ENCODE measurements at places on chromosomes 1 and 21.

- DNase-seq, result no peak
Observed at GRCh38 chr21:44049182-44049581, 37.1 kb downstream of the TRAPPC10 start.

DNA sequence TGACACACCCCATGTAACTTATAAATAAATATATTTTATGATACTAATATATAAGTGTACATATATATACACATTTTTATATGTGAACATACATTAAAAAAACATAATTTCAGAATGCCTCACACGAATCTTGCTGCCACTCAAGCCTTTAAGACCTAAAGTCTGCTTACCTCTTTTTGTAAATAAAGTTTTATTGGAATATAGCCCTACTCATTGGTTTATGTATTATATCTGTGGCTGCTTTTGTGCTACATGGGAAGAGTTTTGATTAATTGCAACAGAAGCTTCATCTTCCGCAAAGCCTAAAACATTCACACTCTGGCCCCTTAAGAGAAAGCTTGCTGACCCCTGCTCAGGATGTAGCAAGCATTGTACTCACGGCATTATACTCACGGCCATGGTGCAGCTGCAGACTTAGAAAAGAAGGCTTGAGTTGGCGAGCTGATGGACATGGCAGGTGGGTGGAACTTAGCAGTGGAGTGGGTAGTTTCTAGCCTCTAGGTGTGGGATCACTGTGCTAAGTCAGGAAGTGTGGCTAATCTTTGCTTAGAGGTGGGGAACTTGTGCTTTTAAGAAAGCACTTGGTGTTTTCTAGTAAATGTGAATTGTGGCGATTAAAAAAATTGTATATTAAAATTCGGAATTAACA lies 80.8 kb downstream of the DYRK1A start:
- DNase-seq, result no peak

DNA sequence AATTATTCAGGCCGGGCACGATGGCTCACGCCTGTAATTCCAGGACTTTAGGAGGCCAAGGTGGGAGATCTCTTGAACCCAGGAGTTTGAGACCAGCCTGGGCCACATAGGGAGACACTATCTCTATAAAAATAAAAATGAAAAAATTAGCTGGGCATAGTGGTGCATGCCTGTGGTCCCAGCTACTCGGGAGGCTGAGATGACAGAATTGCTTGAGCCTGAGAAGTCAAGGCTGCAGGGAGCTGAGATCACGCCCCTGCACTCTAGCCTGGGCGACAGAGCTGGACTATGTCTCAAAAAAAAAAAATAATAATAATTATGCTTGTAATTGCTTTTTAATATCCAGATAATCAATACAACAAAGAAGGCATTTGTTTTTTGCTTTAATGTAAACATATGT lies 91.3 kb downstream of the RIPK4 start:
- DNase-seq, result no peak

DNA sequence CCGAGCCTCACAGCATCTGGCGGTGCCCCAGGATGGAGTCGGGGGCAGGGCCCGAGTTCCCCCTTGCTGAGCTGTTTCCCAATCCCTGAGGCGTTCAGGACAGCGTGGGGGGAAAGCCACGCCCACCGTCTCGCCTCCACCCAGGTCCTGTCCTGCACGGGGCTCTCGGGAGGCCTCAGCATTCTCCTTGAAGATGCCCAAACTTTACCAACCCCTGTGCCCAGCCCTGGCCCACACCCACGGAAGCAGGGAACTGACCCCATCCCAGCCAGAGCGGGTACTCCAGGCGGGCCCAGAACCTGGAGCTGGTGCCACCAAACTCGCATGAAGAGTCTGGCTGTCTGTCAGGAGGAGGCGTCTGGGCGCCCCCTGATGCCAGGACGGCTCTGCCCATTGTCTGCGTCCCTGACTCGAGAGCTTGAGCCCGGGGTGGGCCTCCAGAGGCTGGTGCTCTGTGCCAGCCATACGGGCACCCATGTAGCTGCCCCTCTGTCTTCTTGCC lies 35.3 kb upstream of the POFUT2 start:
- no peak for DNase-seq

DNA sequence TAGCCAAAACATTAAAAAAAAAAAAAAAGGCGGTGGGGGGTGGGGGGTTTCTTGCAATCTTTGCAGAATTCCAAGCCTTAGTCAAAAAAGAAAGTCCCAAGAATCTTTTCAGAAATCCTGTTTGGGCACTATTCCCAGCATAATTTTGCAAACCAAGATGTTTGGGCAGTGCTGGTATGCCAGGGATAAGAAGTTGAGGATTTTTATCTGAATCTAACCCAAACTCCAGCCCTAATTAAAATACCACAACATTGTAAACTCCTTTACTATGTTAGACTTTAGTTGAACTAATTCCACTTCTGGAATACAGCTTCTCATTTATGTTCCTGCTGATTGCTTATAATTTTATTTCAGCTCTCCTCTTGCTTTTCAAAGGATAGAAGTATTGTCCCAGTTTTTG lies 504.1 kb upstream of the ADGRL2 start:
- peak; percentile 48 for DNase-seq

GRCh38 chr1:192559115-192560006 lies 16.2 kb upstream of the RGS1 start:
- DNase-seq, result no peak

- no peak for DNase-seq
Observed at GRCh38 chr21:31252091-31252490, 92.0 kb downstream of the TIAM1 start.

- DNase-seq, result peak; percentile 44
Observed at GRCh38 chr1:22739648-22740385, 29.2 kb downstream of the EPHB2 start.

GRCh38 chr1:200290010-200290685 lies 119.7 kb downstream of the ZNF281 start:
- DNase-seq, result peak; percentile 29

GRCh38 chr1:66503841-66504470 lies 30.0 kb upstream of the SGIP1 start:
- peak; percentile 80 for DNase-seq

GRCh38 chr1:97942161-97943123 lies 21.6 kb upstream of the DPYD start:
- DNase-seq, result no peak

DNA sequence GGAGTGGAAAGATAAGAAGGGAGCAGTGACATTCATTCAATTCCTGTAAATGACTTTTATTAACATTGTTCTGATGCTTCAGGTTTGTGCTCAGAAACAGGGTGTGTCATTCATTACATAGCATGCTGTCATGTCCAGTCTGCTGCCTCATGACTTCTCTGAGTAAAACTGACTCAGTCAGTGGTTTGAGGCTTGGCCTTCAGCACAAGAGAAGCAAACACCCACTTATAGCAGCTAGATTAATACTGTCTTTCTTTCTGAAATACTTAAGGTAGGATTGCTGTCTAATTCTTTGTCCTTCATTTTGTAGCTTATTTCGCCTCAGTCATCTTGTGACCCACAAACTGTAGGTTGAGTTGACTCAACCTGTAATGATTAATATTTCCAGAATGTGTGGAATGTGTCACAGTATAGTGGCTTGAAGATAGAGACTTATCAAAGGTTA lies 32.9 kb downstream of the RASAL2 start:
- peak; percentile 87 for DNase-seq

GRCh38 chr1:242243472-242243871 lies 244.6 kb upstream of the MAP1LC3C start:
- no peak for DNase-seq

- DNase-seq, result no peak
Observed at GRCh38 chr21:38679534-38679933, 126.2 kb upstream of the ETS2 start.

DNA sequence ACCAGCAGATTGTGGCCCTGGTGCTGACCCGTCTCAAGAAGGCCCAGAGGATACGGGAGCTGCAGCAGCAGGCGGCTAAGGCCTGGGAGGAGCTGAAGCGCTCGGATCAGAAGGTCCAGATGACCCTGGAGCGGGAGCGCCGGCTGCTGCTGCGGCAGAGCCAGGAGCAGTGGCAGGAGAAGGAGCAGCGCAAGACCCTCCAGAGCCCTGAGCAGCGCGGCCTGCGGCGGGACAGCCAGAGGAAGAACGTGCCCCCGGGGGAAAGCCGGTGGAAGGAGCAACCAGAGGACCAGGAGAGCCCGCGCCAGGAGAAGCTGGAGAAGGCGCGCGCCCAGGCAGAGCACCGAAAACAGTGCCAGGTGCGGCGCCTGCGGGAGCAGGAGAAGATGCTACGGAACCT lies 1.0 kb downstream of the CCDC185 start:
- DNase-seq, result peak; percentile 29

Data from trophoblast cell (in vitro differentiated cells and primary cell).